ENCODE measurements at places on chromosomes 16 and 17.
A peak's percentile ranks its signal among the peaks of the same experiment; 100 is the strongest.

GRCh38 chr16:4295581-4295980 lies 20.3 kb upstream of the GLIS2 start:
- DNase-seq: no peak

DNA sequence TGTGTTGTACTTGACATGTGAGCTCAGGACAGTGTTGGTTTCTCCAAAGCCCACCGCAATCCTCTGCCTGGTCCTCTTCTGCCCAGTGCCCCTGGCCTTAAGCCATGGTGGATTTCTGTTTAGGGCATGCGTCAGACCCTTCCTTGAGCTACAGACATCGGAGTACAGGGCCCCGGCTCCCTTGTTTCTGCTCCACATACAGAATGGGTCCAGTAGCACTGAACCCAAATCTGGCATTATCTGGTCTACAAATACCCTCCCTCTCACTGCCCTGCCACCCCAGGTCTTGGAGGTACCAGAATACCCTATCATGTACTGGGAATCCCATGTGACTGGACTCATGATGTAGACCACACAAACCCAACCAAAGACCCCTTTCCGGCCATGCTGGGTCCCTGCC lies 27.4 kb upstream of the ZNHIT3 start:
- no peak for DNase-seq

DNA sequence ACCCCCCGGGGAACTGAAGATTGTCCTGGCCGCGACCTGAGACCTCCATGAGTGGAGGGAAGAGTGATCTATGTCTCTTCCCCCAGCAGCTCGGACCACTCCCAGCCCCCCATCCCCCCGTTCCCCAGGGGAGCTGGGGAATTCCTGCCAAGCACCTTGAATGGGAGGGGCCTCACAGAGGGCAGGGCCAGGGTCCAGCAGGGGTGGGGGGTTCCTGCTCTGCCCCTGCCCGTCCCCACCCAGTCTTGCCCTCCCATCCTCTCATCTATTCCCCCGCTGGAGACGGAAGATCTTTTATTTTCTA lies 9.4 kb downstream of the TUFM start:
- no peak for DNase-seq

- no peak for DNase-seq
Measured at GRCh38 chr16:82544378-82545160, 82.2 kb upstream of the CDH13 start.

GRCh38 chr17:55830699-55831471 lies 80.0 kb downstream of the PCTP start:
- DNase-seq: no peak

DNA sequence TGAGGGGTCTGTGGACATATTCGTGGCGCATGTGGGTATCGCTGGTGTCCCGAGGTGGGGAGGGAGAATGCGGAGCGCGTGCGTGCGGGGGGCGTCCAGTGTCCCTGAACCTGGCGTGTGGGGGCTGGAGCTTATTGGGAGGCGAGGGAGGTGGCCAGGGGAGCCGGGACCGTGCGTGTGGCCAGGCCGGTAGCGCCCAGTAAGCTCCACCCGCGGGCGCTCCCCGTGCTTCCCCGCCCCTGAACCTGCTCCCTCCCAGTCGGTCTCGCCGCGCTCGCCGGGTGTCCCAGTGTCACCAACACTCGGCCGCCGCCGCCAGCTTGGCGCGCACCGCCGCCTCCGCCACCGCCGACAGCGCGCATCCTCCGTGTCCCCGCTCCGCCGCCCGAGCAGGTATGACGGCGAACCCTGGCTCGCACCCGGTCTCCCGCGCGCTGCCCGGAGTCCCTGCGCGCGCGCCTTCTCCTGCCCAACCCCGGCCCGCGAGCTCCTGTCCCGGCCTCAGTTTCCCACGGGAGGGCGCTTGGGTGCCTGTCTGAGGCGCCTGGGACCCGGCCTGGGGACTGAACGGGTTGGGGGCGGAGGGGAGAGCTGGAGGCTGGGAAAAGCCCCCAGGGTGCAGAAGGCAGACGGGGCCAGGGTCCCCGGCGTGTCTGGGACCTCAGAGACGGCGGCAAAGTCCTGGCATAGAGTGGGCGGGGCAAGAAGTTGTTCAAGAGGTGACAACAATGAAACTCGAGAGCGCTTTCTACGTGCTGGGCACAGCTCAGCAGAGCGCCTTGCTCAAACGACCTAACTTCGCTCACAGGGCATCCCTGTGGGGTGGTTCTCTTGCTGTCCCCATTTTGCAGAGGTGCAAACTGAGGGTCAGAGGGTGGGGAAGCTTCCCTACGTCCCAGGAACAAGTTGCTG lies at the start of gene SCNN1B:
Gene SCNN1B (plus strand): TSS at position 258 of the 912 bp plus-strand sequence. CDS start 46,298 bp downstream, outside the sequence.
- DNase-seq: no peak

GRCh38 chr17:76511668-76512365 lies 10.6 kb upstream of the RHBDF2 start:
- DNase-seq: no peak

GRCh38 chr16:13351181-13351580 lies 449.8 kb downstream of the SHISA9 start:
- no peak for DNase-seq

DNA sequence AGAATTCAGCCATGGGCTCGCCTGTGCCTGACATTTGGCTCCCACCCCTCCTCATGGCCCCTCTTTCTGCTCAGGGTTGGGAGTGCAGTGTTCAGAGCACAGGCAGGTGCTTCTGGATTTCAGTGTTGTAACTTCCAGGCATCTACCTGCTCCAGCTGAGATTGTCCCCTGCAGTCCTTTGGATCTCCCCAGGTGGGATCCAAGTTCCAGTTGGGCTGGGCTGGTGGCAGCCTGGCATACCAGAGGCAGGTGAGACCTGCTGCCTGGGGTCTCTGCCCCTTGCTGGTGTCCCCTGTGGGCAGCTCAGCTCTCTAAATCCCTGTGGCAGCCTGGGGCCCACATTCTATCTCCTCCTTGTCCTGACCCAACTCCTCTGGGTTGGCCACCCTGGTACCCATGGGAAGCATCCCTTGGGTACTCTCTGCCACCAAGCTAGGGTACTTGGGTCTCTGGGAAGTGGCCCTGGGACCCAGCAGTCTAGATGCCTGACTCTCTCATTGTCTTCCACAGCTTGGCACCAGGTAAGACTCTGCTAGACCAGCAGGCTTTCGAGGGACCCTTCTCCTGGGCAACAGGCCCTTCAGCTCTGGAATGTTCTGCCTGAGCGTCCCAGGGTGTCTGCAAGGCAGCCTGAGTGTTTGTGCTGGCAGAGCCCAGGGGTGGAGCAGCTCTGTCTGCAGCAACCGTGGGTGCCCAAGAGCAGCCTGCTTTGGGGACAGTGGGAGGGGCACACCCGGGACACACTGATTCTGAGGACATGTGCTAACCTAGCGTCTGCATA lies 42.5 kb downstream of the DNAH17 start:
- no peak for DNase-seq

DNA sequence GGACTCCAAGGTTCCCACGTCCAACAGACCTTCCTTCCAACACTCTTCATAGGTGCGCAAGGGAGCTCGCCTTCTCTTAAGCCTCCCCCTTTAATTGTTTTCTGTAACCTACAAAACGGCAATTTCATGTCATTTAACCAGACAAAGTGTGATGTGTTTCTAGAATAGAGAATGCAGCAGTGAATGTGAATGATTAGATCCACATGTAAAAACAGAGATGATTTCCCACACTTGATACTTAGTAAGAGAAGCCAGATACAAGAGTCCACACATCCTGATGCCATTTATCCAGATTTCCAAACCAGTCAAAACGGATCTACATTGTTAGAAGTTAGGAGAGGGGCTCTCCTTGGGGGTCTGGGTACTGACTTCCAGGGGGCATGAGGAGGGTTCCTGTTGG lies 89.3 kb downstream of the IRF8 start:
- DNase-seq: no peak

GRCh38 chr17:75636381-75637142 lies 3.3 kb downstream of the SMIM5 start:
- DNase-seq: no peak

DNA sequence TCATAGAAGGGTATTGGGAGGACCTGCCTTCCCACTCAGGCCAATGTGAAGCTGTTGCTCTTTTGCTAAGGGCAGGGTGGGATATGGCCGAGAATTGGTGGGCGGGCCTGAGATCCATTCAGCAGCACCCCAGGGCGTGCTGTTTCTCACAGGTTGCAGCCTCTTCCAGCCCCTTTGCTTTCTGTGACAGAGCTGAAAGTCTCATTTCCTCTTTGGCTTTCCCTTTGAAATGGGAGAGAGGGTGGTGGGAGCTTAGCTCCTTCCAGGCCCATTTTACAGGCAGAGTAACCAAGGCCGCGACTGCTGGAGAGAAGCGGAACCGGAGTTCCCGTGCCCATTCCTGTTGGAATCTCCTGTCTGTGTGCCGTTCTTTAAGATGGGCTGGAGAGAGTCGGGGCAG lies 183.0 kb downstream of the RAB11FIP4 start:
- no peak for DNase-seq

- DNase-seq: no peak
Measured at GRCh38 chr17:81735264-81736102, 23.4 kb downstream of the SLC25A10 start.

GRCh38 chr16:30649725-30650368 lies 913 bp upstream of the PRR14 start:
- no peak for DNase-seq

GRCh38 chr17:77716289-77716926 lies 242.1 kb upstream of the TNRC6C start:
- DNase-seq: no peak

DNA sequence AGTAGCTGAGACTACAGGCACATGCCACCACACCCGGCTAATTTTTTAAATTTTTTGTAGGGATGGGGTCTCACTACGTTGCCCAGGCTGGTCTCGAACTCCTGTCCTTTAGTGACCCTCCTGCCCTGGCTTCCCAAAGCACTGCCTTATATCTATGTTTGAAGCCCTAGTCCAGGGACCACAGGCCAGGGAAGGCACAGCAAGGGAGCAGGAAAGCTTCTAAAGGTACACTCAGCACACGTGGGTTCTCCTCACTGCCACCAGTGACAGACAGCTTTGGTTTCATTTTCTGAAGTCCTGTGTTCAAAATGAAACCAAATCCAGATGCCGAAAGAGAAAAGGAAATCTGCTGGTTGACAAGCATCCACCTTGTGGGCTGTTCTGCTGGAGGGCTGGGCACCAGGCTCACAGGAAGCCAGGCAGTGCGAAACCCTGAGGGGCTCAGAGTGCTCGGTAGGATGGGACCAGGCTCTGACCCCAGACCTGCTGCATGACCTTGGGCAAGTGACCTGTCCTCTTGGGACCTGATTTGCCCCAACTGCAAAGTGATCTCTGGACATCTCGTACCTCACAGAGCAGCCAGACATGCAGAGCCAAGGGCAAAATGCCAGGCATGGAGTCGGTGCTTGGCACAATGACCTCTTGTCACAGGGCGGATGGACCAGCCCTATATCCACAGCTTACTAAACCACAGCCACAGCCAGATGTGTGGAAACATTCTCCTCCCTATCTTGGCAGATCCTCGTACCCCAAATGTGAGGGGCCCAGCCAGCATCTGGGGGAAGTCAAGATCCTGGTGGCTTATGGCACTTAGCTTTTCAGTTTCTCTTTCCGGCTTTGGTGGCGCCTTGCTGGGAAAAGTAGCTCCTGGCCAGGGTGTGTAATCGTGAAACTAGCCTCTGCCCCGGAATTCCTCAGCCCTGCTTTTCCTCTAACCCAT lies 2.8 kb upstream of the SOCS1 start:
- DNase-seq: no peak

DNA sequence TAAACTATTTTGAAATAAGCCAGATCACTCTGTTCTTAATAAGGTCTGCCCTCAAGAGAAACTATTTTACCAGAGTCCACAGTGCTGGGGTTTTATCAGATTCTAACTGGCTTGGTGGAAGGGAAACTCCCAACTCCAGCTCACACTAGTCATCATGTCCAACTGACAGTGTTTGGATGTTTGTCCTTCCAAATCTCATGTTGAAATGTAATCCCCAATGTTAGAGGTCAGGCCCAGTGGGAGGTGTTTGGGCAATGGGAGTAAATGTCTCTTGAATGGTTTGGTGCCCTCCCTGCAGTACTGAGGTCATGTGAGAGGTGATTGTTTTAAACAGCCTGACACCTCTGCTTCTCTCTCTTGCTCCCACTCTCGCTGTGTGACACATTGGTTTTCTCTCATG lies 1301.0 kb upstream of the CDH8 start:
- no peak for DNase-seq

GRCh38 chr17:34067011-34067410 lies 188.1 kb upstream of the CCL2 start:
- DNase-seq: no peak

GRCh38 chr16:82157534-82157812 lies 12.6 kb downstream of the MPHOSPH6 start:
- no peak for DNase-seq

- no peak for DNase-seq
Measured at GRCh38 chr16:55082591-55082976, 151.9 kb downstream of the IRX5 start.

GRCh38 chr17:73941919-73942530 lies 261.5 kb upstream of the RPL38 start:
- no peak for DNase-seq

DNA sequence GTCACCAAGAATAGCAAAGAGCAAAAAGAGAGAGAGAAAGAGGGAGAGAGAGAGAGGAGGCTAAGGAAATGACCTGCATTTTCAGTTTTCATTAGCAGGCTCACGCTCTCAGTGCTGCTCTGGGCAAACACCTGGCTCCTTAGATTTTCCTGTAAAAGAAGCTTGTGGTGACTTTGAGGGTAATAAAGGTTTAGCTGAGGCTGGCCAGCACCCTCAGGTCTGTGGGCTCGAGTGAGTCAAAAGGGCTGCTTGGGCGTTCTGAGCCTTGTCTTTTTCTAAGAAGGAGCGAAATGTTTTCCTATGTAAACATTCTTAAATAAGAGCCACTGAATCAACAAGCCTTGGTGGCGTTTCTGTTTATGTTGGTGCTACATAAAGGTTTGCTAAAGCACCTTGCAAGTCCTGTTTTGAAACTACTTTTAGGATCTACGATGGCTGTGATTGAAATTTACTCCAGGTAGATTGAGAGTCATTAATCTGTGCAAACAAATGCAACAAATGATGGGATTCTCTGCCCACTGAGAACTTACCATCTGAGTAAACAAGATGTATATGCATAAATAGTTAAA lies 38.8 kb downstream of the SHISA6 start:
- no peak for DNase-seq

DNA sequence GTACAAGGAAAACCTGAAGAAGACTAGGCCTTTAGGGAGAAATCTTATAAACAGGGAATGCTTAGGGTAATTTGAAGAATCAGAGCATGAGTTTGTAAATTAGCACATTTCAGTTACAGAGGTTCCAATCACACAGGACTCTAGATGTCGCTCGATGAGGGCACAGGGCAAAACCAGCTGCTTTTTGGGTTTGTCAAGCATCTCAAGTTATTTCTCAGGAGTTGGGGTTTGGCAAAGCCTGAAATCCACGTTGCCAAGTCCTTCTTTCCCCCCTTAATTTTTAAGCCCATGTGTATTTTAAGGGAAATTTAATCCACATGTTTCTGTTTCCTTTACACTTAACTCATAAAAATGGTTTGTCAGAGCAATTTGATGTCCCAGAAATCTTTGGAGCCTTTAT lies 146.9 kb downstream of the ANKFN1 start:
- no peak for DNase-seq

DNA sequence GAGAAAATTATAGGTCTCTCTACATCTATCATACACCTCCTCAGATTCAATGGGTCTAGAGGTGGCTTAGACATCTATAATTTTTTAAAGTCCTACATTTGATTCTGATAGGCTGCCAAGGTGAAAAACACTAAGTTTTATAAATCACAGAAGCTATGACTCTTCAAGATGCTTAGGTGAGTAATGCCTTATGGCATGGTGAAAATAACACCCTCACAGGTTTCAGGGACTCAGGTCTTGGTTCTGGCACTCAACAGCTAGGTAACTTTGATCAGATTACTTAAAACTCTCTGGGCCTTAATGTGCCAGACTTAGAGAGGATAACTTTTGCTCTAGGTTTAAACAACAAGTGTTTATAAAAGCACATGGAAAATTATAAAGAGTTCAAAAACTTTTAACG lies 2.0 kb upstream of the COX10 start:
- DNase-seq: no peak

GRCh38 chr16:28924762-28925385 lies at the start of gene RABEP2:
TSS of gene RABEP2 (minus strand) at chr16:28925238. CDS start at chr16:28925163, 75 bp downstream.
- peak; percentile 98 for DNase-seq

All from activated CD4-positive, alpha-beta T cell treated with anti-CD3 and anti-CD28 coated beads, Interleukin-2, amount 50 U/mL, for 48 hours (primary cell).